ENCODE measurements at places on chromosomes 11 and 22.

DNA sequence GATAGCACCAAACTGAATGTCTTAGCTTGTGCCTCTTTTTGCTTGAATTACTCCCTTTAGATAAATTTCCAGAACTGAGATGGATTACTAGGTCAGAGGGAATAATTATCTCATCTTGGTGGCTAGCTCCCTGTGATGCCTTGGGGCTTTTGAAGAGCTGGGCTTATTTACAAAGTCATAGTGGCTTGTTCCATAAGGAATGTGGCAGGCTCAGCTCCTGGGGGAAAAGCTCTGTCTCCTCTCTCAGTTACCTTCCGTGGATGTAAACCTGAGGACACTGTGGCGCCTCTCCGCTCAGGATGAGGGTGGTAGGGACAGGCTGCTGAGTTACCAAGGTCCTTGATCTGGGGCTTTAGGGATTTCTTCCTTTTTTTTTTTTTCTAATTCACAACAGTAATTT is 121.7 kb downstream of the PARVA start:
- no peak for DNase-seq

GRCh38 chr11:4044976-4045646 is 49.5 kb upstream of the RRM1 start:
- DNase-seq: peak; percentile 44

DNA sequence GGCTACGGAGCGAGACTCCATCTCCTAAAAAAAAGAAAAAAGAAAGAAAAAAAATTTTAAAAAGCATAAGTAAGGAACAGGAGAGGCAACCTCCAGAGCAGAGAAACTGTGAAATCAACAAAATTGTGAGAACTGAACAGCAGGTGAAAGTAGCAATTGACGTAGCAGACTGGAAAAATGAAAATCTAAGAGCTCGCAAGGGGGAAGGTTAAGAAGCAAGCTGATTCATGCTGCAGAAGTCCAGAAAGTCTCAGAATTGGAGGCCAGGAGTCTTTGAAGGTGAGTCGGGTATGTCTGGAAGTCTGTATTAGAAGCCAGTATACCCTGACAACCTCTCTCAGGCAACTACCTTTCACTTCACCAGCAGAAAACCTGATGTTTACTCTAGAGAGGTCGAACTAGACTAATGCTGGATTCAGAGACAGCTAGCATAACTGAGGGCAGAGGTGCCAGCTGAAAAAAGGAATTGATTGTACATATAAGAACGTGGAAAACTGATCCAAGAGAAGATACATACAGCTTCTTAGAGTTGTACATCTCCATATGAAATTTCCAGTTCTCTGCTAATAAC is 161.5 kb downstream of the WNT11 start:
- DNase-seq: no peak

DNA sequence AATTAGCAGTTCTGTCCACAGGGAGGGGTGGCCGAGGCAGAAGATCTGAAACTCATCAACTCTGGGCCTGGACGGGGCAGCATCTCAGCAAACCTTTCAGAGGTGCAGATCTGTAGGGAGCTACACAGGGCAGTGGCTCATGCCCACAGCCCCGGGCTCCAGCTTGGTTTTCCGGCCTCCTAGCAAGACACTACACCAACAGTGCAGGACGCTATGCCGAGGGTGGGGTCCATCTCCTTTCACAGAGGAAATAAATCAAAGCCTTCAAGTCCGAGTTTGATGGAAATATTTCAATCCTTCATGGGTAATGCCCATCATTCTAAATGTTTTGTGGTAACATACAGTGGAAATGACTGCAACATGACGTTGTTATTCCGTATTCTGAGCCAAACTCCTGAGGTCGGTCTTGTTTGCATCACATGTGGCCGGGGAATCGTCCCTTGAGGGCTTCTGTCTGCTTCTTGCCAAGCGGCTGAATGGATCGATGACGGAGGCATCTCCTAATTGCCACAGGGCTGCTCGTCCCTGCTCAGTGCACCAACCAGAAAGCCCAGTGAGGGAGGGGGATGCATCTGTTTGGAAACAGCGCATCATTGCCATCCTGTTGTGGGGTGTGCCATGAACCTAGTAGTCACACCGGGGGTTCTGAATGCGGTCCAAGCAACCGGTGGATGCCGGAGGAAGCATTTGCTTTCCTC is 30.0 kb downstream of the LINC01488 start:
- no peak for DNase-seq

DNA sequence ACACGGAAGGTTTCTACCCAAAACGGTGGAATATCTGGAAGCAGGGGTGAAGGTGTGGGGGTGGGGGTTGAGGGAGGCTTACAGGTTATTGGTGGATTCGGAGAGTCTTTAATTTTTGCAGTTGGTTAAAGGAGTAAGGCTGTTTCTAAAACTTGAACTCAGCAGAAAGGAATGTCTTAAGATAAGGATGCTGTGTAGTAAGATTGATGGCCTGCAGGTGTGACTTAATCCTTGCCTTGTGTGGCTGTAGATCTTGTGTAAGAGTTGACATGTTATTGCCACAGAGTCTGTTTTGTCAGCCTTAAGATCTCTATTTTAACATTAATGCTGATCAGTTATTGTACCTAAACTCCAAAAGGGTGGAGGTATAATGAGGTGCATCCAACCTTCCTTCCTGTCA is 16.4 kb upstream of the OR6M1 start:
- no peak for DNase-seq

DNA sequence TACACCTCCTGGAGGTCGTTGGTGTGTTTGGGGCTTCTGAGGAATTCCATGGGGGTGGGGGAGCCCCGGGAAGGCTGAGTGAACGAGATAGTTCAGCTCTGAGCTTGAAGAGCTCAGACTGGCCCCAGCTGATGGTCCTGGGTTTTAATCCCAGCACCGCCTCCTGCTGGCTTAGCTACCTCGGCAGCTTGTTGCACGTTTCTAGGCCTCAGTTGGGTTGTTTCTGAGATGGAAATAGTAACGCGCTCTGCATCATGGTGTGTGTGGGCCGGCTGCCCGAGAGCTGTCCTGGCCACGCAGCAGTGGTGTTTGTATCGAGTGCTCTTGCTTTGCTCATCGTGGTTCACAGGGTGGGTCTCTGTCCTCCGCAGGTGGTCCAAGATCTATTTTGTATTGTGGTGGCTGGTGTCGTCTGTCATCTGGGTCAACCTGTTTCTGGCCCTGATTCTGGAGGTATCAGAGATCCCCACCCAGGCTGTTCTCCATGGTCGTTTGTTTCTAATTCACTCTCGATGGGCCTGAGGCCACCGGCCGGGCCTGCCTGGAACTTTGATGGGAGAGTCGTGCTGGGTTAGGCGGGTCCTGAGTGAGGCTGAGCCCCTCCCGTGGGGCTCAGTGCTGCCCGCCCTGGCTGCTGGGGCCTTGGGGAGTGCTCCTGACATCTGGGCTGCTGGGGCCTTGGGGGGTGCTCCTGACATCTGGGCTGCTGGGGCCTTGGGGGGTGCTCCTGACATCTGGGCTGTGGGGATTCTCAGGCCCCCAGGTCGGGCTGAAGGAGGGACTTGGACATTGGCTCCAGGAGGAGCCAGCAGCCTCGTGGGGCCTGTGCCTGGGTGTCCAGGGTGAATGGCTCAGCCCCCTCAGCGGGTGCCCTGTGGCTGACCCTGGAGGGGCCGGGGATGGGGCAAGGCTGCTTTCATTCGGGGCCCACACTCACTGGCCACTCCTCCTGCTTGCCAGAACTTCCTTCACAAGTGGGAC is 37.7 kb downstream of the TPCN2 start:
- no peak for DNase-seq

DNA sequence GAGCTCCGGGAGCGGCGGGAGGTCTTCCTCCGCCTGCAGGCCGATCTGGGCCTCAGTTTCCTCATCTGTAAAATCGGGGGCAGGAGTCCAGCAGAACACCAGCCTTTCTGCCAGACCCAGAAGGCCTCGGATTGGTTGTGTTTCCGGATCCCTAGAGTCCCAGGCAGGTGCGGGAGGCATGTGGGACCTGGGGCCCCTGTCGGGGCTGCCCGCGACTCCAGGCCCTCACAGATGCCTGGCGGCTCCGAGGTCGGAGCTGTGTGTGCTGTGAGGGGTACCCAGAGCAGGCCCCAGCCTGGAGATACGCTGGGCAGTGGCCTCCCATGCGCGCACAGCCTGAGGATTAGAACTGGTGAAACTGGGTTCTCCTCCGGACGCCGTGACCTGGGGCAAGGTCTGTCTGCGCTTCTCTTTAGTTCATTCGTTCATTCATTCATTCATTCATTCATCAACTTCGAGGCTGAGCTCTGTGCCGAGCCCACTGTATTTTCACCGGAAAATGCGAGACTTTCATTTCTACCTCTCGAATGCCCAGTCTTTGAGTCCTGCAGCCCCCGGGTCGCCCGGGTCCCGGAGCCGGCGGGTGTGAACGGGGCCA is 24.6 kb downstream of the FLRT1 start:
- no peak for DNase-seq

DNA sequence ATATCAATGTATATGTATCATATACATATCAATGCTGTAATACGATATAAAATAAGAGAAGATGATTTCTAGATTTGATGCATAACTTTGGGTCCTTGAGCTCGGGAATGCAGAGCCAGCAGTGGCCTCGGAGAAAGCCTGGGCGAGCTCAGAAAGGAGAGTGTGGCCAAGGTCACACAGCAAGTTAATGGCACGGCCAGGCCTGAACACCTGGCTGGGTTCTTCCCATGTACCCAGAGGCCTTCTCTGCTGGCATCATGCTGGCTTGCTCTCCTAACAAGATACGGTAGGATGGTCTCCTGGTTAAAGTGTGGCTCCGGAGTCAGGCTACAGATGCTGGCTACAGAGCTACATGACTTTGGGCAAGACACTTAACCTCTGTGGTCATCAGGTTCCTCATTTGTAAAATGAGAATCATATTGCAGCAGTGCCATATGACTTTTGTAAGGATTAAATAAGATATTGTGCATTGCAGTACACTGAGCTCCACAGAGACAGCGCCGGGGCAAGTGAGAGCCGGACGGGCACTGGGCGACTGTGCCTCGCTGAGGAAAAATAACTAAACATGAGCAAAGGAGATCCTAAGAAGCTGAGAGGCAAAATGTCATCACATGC is 29.9 kb downstream of the TPST2 start:
- DNase-seq: no peak

DNA sequence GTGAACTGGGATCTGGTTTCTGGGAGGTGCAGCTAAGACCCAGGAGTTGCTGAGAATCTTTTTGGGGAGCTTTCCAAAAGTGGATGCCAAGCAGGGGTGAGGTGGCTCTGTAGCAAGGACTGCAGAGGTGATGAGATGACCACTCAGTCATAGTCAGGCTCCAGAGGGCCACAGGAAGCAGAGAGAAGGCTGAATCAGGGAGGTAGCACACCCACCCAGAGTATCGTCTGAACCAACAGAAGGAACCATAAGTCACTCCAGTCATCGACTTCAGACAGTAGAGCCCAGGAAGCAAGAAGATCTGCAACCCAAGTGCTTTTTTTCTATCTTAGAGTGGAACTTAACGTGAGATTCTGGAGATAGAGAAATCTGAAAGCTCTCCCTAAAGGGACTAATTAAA is 335.7 kb upstream of the MPPED2 start:
- DNase-seq: no peak

DNA sequence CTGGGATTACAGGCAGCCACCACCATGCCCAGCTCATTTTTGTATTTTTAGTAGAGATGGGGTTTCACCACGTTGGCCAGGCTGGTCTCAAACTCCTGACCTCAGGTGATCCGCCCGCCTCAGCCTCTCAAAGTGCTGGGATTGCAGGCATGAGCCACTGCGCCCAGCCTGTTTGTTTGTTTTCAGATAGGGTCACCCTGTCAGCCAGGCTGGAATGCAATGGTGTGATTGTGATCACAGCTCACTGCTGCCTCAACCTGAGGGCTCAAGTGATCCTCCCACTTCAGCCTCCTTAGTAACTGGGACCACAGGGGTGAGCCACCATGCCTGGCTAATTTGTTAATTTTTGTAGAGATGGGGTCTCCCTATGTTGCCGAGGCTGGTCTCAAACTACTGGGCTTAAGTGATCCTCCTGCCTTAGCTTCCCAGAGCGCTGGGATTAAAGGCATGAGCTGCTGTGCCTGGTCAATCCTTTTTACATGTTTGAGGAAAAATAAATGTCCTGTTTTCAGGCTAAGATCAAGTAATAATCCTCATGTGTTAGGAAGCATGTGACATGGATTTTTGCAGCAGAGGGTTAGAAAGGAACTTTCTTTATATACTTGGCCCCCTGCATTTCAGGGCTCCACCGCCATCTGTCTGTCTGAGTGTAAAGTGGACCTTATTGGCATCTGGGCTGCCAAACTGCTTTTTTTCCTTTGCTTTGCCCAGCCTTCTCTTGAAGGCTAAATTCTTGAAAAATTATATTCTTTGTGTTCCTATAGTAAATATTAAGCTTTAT is 4.8 kb upstream of the SLC3A2 start:
- DNase-seq: no peak

DNA sequence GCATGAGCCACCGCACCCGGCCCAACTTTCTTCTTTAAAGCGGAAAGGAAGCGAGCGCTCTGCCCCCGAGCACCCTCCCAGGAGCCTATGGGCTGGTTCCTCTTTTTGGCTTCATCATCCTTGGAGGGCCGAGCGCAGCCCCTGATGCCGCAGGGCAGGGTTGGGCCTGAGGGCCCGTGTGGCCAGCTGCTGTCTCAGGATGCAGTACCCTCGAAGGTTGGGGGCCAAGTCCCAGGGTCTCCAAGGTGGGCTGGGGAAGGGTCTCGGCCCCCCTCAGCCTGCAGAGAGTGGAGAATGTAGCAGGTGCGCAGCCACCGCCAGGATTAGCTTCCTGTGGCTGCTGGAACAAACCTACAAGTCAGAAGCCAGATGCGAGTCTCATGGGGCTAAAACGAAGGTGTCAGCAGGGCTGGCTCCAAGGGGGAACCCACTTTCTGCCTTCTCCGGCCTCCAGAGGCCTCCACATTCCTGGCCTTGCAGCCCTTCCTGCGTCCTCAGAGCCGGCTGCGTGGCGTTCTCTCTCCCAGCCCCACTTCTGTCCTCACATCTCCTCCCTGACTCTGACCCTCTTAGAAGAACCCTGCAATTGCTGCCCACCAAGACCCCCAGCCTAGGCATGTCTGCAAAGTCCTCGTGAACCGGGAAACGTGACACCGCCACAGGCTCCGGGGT is 2.9 kb downstream of the PANX2 start:
- DNase-seq: no peak

DNA sequence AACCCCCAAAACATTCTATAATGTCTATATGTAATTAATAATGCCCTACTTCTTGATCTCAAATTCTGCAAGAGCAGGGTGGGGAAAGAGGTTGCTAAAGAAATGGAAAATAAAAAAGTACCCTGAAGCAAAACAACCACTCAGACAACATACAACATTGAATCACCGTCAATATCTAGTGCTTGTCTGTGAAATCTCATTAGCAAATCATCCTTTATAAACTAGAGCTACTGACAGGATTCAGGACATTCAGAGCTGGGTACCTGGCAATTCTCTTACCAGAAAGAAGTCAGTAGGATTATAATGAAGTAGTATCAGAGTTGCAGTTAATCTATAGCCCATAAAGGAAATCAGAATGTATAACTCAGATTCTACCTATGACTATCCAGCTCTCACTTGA is 143.2 kb downstream of the CADM1 start:
- DNase-seq: no peak
